Stimulated activated CD8-positive, alpha-beta memory T cell treated with anti-CD3 and anti-CD28 coated beads, Interleukin-15, amount 100 ng/mL, for 24 hours (primary cell): ENCODE measurements at places on chromosomes 2 and 18.

- no peak for DNase-seq
Measured at GRCh38 chr2:121489284-121489683, 41.4 kb upstream of the RNU4ATAC start.

- DNase-seq: no peak
Measured at GRCh38 chr2:239302083-239302807, 98.6 kb downstream of the HDAC4 start.

DNA sequence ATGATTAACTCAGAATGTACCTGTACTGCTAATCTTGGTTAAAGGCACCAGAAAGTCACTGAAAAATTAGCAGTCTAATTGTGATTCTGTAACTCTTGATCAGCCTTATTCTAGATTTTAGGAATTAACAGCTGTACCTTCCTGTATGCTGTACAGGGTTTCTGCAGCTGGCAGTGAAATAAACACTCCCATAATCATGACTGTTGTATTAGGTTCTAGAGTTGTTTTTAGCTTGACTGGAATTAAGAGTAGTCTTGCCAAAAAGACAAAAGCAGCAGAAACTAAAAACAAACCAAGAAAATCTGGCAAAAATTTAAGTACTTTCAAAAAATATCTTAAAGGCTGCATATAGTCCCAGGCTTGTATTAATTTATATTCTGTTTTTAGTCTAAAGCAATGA lies 103.5 kb downstream of the SOS1 start:
- no peak for DNase-seq

DNA sequence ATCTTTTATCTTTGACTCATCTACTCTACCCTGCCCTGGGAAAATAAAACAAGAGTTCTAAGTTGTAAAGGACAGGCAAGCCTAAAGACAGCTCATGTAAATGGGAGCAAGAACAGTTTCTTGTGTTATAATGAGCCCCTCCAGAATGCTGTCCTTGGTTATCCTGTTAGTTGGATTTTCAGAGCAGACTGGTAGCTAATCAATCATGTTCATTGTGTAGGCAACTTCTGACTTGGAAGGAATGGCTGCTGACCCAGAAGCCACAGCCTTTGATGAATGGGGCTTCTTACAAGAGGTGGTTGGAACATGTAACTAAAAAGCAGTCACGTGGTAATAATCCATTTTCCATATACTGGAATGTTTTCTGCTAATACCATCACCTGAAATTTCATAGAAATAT lies 254.2 kb downstream of the AGPS start:
- DNase-seq: no peak

GRCh38 chr2:240250985-240251847 lies 110.8 kb upstream of the OTOS start:
- no peak for DNase-seq

DNA sequence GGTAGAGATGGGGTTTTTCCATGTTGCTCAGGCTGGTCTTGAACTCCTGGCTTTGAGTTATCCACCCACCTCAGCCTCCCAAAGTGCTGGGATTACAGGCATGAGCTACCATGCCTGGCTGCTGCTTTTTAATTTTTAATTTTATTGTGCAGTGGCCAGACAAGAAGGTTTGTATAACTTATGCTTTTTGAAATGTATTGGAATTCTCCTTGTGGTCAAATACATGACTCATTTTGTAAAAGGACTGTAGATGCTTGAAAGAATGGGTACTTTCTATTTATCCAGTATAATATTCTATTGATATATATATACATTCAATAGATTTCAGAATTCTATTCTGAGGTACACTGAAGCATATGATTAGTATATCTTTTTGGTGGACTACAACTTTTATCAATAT lies 82.6 kb upstream of the ST3GAL5 start:
- DNase-seq: no peak

GRCh38 chr18:77067291-77068061 lies 65.1 kb downstream of the MBP start:
- DNase-seq: no peak

DNA sequence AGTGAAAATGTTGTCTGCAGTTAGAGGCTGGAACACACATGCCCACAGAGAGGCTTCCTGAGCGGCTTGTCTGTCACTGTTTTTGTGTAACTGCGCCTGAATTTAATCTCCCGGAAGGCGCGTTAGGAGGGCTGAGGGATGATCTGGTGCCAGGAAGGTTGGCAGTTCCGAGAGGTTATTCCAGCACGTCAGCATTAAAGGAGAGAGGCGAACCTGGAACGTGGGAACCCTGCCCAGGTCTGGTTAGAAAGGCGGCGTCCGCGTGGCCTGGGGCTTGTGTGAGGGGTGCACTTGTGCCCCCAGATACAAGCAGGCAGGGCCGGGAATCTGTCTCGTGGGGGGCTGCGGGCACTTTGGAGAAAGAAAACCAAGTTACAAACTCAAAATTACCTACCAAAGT lies 75.3 kb downstream of the NFATC1 start:
- no peak for DNase-seq

- no peak for DNase-seq
Measured at GRCh38 chr2:202790676-202791075, 80.9 kb downstream of the ICA1L start.

GRCh38 chr18:47461406-47461948 lies 210.0 kb upstream of the SKOR2 start:
- no peak for DNase-seq

DNA sequence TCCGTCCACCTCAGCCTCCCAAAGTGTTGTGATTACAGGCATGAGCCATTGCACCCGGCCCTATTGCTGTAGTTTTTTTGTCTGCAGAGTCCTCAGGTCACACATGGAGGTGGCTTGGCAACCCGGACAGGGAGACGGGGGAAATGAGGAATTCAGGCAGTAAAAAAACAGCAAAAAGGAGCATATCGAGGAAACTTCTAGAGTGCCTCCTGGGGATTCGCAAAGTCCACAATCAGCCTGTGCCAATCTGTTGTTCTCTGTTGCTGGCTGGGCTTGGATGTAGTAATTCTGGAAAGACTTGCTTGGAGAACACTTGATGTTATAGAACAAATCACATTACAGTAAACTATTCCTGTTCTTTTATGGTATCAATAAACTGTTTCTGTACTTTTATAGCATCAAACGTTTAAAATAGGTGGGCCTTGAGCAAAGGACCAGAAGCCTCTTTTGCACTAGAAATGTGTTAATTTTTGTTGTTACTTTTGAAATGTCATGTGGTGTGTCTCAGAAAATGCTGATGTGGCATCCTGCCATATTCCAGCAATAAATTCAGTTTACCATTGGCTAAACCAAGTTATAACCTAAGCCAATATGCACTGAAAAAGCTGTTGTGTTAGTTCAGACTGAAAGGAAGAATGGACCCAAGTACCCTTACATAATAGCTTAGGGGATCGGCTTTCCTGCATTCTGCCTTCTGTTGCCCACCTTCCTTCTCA lies 14.4 kb downstream of the ELAC1 start:
- DNase-seq: no peak

GRCh38 chr2:100780203-100781008 lies 39.5 kb upstream of the NPAS2 start:
- DNase-seq: no peak

DNA sequence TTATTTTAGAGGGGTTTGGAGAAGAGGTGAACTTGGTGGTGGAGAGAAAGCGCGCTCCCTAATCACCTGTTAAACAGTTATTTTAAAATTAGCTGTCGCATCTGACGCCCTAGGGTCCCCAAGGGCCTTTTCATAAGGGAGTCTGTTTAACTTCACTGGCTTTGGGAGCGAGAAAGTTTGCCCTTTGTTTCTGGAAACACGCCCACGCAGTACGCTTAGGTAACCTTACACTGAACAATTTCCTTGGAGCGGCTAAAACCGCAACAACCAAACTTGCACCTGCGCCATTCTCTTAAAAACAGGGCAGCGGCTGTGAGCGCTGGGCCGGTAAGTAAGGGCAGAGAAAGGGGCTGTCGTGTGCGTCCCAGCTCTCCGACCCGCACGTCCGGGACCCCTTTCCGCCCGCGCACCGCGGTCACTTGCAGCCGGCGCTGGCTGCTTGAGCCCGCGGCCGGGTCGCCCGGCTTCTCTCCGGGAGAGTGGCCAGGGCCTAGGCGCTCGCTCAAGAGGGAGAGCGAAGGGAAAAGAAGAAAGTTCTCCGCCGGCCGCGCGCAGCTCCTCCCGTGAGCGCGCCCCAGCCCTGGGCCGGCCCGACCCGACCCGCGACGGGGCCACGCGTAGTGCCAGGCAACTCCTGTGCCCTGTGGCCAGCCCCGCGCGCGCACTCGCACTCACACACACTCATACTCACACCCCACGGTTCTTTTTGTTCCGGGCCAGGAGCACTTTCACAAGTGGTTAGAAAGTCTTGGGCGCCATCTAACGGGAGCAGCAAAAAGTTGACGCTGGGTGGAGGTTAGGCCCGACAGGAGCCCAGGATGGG lies 19.2 kb downstream of the POU3F3 start:
- DNase-seq: no peak

- no peak for DNase-seq
Measured at GRCh38 chr2:240427729-240428128, 7.7 kb upstream of the GPC1 start.

GRCh38 chr2:23385351-23385747 lies 370 bp downstream of the KLHL29 start:
- no peak for DNase-seq

GRCh38 chr2:131641414-131642206 lies 113.9 kb downstream of the CCDC74A start:
- no peak for DNase-seq

GRCh38 chr2:46502291-46502885 lies 23.0 kb downstream of the TMEM247 start:
- no peak for DNase-seq

GRCh38 chr2:159953136-159953823 lies 109.1 kb downstream of the PLA2R1 start:
- no peak for DNase-seq

- no peak for DNase-seq
Measured at GRCh38 chr18:75531212-75531850, 103.8 kb upstream of the SMIM21 start.

DNA sequence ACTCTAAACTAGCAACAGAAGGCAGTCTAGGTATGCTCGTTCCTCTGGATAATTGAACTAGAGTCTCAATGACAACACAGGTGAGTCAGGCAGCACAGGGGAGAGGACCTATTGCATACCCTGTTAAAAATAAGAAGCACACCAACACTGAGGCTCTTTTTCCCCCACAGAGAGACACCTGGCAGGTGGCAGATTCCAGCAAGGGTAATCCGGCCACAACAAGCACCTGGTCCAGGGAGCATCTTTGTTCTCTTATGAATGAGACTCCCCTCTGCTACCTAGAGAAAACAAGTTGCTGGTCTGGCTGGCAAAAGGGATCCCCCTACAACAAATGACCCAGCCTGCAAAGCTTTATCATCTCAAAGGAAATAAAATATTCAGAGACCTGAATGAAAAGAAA lies 508.9 kb upstream of the POU3F3 start:
- no peak for DNase-seq

DNA sequence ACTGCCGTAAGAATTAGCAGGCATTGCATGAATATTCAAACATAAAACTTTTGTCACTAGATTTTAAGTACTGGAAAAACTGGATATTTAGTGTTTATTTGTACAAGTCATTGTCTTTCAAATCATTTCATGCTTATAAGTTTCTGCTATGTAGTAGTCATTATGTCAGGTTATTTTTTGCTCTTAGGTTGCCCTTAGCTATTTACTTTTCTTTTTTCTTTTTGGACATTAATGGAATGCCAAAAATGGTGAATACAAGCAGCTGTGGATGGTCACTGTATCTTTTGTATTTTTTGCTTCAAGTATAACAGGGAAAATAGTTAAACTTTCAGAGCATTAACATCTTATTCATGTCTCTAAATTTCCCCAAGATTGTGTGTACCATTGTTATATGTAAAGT lies 18.6 kb upstream of the KCNJ13 start:
- no peak for DNase-seq

DNA sequence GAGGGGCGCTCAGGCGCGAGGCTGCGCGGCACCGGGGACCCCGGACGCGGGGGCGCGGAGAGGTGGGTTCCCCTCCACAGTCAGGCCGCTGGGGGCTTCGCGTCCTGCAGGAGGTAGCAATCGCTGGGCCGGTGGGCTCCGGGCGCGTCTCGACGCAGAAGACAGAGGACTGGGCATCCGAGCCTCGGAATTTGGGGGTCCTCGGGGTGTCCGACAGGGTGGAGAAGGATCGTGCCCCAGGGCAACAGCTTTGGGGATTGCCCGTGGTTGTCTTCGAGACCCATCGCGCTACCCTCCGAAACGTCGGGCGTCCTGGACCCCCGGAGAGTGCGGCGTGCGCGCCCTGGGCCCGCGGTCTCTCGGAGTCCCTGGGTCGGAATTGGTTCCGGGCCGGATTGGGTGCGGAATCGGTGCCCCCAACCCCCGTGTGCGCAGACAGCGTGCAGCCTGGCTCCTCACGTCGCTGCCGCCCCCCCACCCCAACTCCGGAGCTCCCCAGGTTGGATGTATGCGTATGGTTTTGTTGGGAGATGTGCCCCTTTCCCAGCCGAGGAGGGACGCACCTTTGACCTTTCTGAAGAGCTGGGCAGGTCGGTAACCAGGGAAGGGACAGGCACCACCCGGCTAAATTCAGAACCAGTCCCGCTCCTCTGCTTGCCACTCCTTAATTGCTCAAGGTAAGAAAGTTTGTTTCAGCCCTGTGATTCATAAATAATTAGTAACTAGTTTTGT lies 750 bp downstream of the NPAS2 start:
- no peak for DNase-seq

DNA sequence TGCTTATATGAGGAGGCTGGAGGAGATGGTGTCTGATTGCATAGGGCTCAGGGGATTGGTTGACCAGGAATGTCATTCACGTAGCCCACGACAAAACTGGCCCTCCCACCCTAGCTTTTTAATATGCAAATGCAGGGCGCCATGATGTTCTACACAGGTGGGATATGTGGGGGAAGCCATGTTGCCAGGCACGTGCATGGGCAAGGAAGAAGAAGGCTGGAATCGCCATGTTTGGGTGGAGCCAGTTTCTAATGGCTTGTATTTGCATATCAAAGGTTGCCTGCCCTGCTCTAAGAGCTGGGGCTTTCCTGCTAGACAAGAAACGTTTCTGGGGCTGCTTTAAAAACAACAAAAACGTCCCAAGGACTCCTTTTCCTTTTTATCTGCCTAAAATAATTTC lies 26.5 kb upstream of the LINC00305 start:
- DNase-seq: no peak

DNA sequence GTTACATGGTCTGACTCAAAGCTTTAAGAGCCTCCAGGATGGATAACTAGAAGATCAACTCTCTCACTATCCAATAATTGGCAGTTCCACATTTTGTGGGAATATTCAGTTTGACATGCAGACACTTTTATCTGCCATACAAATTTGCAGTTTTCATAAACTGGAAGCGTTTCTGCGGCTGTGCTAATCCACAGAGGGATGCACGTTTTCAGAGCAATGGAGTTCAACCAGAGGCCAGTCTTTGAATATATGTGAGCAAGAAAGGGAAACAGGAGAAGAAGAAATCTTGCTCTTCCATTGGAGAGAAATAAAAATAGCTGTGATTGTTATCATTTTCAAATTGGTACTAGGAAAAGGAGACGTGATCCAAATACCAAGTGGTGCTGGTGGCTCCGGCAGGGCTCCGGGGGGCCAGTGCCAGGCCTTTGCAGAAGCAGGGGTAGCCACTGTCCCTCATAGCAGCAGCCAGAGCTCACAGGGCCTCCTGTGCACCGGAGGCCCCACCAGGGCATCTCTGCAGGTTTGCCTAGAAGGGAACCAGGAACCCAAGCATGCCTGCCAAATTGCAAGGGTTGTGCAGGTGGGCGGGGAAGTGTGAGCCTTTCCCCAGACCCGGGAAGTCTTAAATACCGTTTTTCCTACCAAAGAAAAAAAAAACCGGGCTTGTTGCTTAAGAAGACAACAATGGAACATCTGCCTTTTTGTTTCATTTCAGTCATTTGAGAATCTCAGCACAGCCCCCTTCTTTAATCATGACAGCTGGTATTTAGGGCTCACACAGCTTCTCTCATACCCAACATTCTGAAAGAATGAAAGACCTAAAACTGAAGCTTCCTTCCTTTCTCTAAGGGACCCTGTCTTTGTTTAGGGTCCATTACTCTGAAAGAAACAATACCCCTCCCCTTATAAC lies 791.1 kb upstream of the SOX11 start:
- no peak for DNase-seq
